SK-N-SH (cell line): ENCODE measurements at places on chromosomes 2 and 18.

- no peak for DNase-seq
Measured at GRCh38 chr2:33064349-33064801, 117.6 kb downstream of the LTBP1 start.

- peak; percentile 31 for DNase-seq
Measured at GRCh38 chr18:9905401-9905922, 8.4 kb upstream of the VAPA start.

GRCh38 chr2:41782306-41783158 is 265.3 kb upstream of the PKDCC start:
- peak; percentile 55 for DNase-seq

DNA sequence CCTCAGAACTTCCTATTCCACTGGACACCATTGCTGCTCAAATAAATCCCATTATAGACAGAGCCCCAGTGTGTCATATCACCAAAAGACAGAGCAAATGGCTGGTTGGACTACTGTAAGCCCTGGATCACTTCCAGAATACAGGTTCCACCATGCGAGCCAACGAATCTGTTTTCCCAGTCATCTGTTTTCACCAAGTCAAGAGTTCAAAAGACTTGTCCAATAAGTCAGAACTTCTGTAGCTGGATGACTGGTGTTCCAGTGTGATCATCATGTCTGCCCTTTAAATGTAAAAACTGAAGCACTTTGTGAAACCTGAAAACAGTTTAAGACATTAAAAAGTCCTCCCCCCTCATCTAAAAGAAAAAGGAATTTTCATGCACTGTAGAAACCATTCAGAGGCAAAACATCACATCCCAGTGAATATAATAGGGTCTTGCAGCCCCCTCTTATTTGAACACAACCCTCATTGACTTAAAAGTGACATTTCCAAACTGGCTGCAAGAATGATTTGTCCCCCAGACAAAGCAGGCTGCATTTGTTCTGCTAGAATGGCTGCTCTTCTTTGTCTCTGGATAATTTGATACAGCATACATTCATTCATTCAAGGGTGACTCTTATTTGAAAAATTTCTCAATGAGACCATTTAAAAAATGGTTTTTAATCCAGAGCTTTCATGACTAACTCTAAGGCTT is 64.6 kb upstream of the TANC1 start:
- no peak for DNase-seq

DNA sequence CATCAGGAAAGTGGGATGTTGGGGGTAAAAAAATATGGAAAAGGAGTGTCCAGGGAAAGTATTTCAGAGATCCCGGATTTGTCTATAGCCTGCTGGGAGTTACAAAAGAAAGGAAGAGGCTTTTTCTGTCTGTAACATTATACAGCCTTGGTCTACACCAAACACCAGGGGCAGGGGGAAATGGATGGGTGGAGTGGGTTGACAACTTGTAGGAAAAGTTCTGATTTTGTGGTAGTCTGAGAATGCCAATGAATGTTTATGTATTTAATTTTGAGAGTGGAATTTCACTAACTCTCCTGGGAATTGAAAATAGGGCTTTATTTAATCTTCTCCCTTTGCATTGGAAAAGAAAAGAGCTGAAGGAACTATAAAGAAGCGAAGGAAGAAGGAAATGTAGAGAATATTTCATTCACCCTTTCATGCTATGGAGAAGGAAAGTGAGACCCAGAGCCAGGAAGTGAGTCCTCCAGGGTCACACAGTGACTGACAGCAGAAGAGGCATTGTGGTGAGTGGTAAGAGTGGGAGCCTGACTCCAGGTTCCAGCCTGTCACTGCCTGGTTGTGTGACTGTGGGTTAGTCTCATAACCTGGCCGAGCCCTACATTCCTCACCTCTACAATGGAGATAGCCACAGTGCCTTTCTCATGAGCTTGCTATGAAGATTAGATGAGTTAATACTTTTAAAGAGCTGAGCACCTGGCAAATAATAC is 346.3 kb upstream of the TNP1 start:
- DNase-seq: no peak

DNA sequence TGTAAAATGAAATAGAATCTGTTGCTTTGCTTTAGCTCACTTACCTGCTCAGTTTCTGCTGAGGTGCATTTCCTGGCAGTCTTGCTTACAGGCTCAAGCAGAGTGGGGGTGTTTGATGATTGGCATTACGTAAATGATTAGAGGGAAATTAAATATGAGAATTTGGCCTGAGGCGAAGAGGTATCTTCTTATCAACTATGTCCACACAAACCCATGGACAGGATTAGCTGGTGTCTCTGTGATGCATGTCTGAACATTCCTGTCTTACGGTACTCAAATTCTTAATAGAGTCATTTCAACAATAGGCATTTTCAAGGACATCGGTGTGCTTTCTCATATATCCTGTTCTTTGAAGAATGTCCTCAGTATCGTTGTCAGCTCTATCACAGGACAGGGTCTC is 102.1 kb downstream of the PRPF40A start:
- DNase-seq: no peak

DNA sequence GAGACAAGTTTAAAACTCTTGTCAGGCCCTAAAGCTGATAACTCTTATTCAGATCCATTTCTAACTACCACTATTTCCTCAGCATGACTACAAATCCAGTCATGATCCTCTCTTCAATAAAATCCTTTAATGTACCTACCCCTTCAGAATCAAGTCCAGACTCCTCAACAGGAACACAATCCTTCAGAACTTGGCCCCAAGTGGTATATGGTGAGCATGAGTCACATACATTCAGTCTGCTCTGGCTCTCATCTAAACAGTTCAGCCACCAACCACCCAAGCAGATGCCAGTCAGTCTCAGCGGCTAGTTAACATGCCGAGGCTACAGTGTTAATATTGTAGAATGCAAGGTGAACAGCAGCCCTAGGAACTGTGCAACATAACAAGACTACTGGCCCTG is 9.7 kb downstream of the LMAN2L start:
- DNase-seq: no peak

GRCh38 chr2:100235098-100235497 is 87.2 kb downstream of the LONRF2 start:
- DNase-seq: no peak

DNA sequence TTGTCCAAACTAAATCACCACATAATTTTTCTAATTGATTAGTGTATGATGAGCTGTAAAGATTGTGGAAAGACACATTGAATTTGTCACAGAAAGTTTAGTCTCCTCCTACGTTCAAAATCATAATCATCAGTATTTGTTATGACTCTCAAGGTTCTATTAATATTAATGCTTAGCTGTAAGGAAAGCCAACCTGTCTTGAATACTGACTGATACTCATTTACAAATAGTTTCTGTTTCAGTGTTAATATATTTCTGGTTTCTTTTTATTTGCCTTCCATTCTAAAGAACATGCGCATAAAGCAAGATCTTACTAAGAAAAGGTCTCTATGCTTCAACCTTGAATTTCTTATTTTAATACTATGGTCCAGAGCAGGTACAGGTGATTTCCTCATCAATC is 55.1 kb downstream of the CPS1 start:
- DNase-seq: no peak

DNA sequence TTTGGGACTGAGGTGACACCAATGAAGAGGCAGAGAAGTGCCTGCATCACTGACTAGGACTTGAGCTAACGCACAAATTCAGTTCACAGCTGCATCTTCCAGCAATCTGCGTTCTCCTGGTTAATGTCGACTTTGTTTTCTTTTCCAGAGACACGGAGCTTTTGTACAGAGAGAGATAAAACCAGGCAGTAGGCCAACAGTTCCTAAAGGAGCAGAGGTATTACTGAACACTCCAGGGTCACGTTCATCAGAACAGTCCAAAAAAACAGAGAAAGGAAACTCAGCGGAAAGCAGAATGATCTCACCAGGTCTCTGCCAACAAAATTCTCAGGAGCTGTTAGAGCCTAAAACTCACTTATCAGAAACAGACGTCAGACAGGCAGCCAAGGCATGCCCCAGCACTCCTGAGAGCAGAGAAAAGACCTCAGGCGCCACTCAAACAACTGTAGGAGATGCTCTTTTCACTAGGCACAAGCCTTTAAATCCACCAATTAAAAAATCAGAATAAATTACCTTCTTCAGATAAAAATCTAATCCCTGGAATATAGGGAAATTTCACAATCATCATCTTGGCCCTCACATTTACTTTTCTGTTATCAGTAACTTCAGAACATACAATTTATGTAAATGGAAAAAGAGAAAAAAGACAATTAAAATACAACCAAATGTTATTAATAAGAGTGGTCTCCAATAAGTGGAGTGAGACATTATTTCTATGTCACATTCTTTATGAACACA is 95.9 kb upstream of the SPTBN1 start:
- peak; percentile 58 for DNase-seq

GRCh38 chr2:118844261-118845004 is 3.0 kb downstream of the EN1 start:
- DNase-seq: no peak

DNA sequence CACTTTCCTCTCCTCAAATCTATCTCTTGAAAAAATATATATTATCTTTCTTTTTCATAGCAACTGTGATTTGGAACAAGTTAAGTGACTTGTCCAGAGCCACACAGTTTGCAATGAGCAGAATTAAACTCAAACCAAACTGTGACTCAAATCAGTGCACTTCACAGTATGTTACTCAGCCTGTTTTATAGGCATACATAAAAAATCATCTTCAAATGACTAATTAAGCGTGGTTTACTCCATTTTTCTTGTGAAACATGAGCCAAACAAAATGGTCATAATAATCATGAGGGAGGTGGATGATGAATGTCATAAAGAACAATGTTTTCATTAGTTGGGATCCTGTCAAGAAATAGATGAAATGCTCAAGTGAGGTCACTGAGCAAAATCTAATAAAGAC is 6.1 kb upstream of the CCDC178 start:
- no peak for DNase-seq

- DNase-seq: no peak
Measured at GRCh38 chr2:88554189-88554588, 73.1 kb downstream of the EIF2AK3 start.
